ENCODE measurements at places on chromosomes 4 and X.

GRCh38 chrX:5810636-5811035 is 418.0 kb downstream of the NLGN4X start:
- no peak for DNase-seq

DNA sequence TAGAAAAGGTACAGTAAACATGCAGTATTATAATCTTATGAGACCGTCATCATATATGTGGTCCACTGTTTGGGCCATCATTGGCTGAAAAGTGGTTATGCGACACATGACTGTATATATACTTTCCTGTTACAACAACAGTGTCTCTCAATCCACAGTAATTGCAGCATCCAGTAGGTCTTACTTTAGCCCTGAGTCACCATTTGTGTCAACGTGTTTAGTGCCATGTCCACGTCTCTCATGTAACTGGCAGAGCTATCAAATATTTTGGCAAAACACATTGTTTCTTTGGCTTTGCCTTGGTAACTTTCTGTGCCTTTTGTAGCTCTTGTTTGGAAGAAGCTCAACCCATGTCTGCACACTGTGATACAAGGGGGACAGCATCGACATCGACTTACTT is 73.8 kb downstream of the CD38 start:
- DNase-seq: no peak

GRCh38 chr4:156870131-156870530 is 101.5 kb downstream of the PDGFC start:
- no peak for DNase-seq

DNA sequence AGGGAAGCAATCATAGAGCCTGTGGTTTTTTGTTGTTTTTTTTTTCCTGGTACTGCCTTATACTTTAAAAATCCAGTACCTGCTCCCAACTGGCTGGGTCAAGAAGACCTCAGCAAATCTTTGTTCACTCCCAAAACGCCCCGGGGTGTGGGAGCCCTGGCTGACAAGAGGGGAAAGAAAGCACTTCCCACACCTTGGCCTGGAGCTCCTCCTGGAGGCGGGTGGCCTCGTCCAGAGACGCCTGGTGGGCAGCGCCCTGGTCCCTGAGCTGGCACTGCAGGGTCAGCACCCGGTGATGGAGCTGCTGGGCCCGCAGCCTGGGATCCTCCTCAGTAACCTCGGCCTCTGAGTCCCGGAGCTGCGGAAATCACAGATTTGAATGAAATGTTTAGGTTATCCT is 38.2 kb downstream of the C4orf50 start:
- DNase-seq: no peak

DNA sequence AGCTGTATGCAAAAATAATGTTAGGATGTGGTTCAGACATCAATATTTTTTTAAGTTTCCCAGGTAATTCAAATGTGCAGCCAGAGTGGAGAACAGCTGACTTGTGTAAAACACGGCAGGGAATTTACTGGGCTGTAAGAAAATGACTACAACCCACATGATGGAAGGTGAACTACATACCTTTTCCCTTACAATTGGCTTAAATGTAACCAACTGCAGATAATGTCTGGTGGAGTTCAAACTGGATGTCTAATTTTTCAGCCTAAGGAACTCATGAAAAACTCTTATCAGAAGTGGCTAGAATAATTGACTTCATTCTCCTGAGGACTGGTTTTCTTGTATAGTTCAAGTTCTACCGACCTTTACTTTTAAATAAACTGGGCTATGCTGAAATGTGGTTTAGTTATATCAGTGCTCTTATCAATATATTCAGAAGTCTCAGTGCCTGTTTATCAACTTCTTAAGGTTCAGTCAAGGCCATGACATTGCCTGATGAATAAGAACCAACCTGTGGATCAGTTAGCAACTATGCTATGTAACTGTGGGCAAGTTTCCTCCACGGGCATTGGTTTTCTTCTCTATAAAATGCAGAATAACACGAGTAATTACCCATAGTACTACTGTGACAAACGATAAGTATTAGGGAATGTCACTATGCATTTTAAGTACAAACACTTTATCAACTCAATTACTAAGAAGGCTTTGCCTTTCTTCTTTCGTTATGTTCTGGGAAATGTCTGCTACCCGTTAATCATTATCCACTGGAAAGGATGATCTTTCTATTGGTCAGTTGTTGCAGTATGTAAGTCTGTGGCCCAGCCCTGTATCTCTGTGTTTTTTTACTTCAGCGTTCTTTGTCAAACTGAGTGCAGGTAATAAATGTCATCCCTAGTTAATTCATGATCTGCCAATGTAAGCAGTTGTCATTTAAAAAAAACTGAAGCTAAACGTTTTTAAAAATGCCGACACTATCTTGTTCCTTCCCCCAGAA is 181.6 kb downstream of the PCDH7 start:
- no peak for DNase-seq

All from brain pericyte (primary cell).